ENCODE measurements at places on chromosomes 16 and 17.

GRCh38 chr17:50028736-50029120 lies 27.2 kb upstream of the ITGA3 start:
- no peak overlapping the region for H3K4me3 ChIP-seq
- H3K36me3 ChIP-seq: no peaks in the 10 kb centered on the region
- no peak for ATAC-seq
- no peaks in the 10 kb centered on the region for H3K27me3 ChIP-seq
- no peak overlapping the region for H3K27ac ChIP-seq

GRCh38 chr17:47726796-47727703 lies 6.0 kb upstream of the TBX21 start:
- no peak overlapping the region for H3K4me3 ChIP-seq
- peaks cover 92% of the 10 kb centered on the region for H3K27me3 ChIP-seq
- no peak for ATAC-seq
- H3K36me3 ChIP-seq: no peaks in the 10 kb centered on the region
- no peaks in the 10 kb centered on the region for H3K4me1 ChIP-seq

DNA sequence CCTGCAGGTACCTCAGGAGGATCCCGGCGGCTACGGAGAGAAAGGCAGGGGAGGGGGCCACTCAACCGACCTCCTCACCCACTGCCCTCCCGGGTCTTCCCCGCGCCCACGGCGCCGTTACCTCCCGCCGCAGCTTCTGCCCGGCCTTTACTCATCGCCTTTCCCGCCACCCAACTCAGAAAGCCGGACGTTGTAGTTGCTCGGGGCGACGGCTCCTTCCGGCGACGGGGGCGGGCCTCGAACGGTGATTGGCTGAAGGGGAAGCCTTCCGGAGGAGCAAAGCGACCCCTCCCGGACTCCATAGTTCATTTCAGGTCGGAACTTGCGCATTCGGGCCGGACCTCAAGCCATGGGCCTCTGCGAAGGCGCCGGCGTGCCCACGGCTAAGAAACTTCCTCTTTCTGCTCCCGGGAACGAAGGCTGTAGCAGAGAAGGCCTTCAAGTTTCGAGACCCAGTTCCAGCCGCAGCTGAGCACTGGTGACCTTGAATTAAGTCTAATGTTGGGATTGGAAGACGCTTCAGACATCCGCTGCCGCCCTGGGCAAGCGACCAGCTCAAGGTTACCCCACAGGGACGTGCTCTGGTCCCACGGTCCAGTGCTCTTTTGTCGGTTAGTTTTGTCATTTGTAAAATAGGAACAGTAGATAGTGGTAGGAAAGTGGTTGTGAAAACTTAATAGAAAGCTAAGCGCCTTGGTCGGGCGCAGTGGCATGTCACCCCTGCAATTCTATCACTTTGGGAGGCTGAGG lies at the start of gene PSMC3IP:
PSMC3IP (minus strand) TSS at position 198 of the 750 bp plus-strand sequence; CDS start at position 155, 43 bp downstream.
- peak within 1 kb of the TSS; percentile 86 for H3K27ac ChIP-seq
- peak within 1 kb of the TSS; percentile 35 for H3K4me3 ChIP-seq
- H3K27me3 ChIP-seq: no peaks in the 10 kb centered on the region
- peaks cover 29% of the 10 kb centered on the region for H3K4me1 ChIP-seq
- no peaks in the 10 kb centered on the region for H3K36me3 ChIP-seq

DNA sequence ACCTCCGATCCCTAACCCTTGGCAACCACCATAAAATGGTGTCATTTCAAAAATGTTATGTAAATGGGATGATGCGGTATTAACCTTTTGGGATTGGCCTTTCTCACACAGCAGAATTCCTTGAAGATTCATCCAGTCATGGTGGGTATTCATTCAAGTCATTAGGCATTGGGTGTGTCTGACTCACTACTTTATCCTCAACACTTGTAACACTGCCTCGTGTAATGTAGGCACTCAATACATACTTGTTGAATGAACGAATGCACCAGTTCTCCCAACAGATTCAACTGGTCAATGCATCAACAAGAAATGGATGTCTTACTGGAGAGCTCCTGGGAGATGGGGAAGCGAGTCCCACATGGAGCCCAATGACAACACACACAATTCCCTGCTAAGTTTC lies 21.8 kb upstream of the GAN start:
- no peak overlapping the region for H3K4me3 ChIP-seq
- H3K27ac ChIP-seq: no peak overlapping the region
- H3K36me3 ChIP-seq: no peaks in the 10 kb centered on the region
- no peak for ATAC-seq
- no peaks in the 10 kb centered on the region for H3K4me1 ChIP-seq

- H3K36me3 ChIP-seq: peaks cover 9% of the 10 kb centered on the region
- ATAC-seq: no peak
- H3K4me1 ChIP-seq: peaks cover 14% of the 10 kb centered on the region
- no peaks in the 10 kb centered on the region for H3K27me3 ChIP-seq
These were observed 11.2 kb upstream of the MTSS2 start for GRCh38 chr16:70696952-70697593.

DNA sequence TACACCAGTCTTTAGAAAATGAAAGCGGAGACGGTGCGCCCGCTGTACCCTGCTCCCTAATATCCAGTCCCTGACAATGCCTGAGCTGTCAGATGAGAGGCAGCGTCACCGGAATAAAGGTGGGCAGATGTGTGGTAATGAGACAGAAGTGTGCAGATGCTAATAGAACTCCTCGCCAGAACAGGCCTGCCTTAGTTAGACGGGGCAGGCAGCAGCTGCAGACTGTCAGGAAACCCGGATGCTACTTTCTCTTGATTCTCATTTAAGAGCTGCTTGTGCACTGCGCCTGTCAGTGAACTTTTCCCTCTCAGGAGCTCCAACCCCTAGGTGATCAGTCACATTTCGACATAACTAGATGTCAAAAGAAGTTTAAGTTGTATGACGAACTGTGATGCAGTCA lies 221.8 kb upstream of the IRX3 start:
- no peak for ATAC-seq
- no peaks in the 10 kb centered on the region for H3K4me1 ChIP-seq
- H3K27ac ChIP-seq: no peak overlapping the region
- no peak overlapping the region for H3K4me3 ChIP-seq
- peaks cover 55% of the 10 kb centered on the region for H3K27me3 ChIP-seq

GRCh38 chr16:82331974-82332750 lies 162.1 kb upstream of the MPHOSPH6 start:
- H3K27ac ChIP-seq: no peak overlapping the region
- H3K27me3 ChIP-seq: peaks cover 9% of the 10 kb centered on the region
- no peak for ATAC-seq
- H3K4me3 ChIP-seq: no peak overlapping the region
- H3K4me1 ChIP-seq: no peaks in the 10 kb centered on the region
- H3K36me3 ChIP-seq: no peaks in the 10 kb centered on the region

DNA sequence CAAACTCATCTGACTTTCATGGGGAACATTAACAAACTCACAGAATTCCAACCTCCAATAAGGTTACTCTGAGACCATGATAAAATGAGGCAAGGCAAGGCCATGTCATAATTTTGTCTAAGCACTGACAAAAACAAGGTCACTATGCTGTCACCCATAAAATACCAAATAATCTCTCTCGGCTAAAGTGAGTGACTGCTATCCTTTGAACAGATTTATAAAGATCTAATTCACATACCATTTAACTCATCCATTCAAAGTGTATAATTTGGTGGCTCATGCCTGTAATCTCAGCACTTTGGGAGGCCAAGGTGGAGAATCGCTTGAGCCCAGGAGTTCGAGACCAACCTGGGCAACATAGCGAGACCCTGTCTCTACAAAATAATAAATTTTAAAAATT lies 20.6 kb upstream of the CA4 start:
- no peak overlapping the region for H3K4me3 ChIP-seq
- no peak for ATAC-seq
- H3K4me1 ChIP-seq: peaks cover 2% of the 10 kb centered on the region
- peaks cover 6% of the 10 kb centered on the region for H3K36me3 ChIP-seq
- peaks cover 5% of the 10 kb centered on the region for H3K27me3 ChIP-seq
- H3K27ac ChIP-seq: no peak overlapping the region

GRCh38 chr17:12040478-12040877 lies 19.8 kb downstream of the MAP2K4 start:
- H3K4me1 ChIP-seq: peaks cover 57% of the 10 kb centered on the region
- no peaks in the 10 kb centered on the region for H3K36me3 ChIP-seq
- H3K27me3 ChIP-seq: no peaks in the 10 kb centered on the region
- no peak overlapping the region for H3K27ac ChIP-seq
- ATAC-seq: no peak

GRCh38 chr17:47119746-47120520 lies 69.2 kb downstream of the CDC27 start:
- no peak overlapping the region for H3K27ac ChIP-seq
- no peak for ATAC-seq
- no peaks in the 10 kb centered on the region for H3K27me3 ChIP-seq
- H3K36me3 ChIP-seq: peaks cover 73% of the 10 kb centered on the region

DNA sequence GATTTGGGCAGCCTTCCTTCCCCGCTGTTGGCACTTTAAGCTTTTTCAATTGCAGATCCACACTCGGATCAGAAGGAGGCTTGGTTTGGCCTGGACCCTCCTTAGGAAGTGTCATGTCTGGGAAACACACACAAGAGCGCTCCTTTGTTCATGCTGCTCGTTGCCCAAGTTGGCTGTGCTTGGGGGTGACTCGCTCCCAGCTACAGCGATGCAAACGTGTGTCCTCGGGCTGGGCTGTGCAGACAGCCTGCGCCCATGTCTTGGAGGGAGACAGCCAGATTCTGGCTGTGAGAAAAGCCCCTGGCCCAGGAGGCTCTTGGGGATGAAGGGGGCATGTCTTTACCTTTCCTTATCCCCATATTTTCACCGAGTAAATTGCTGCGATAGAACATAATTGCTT lies 665.6 kb upstream of the EEF2KMT start:
- no peaks in the 10 kb centered on the region for H3K27me3 ChIP-seq
- H3K4me3 ChIP-seq: no peak overlapping the region
- ATAC-seq: no peak
- no peaks in the 10 kb centered on the region for H3K36me3 ChIP-seq
- H3K27ac ChIP-seq: no peak overlapping the region
- H3K4me1 ChIP-seq: no peaks in the 10 kb centered on the region

- no peaks in the 10 kb centered on the region for H3K36me3 ChIP-seq
- H3K27me3 ChIP-seq: no peaks in the 10 kb centered on the region
These were observed 168.4 kb downstream of the RAB11FIP4 start for GRCh38 chr17:31559584-31560501.

DNA sequence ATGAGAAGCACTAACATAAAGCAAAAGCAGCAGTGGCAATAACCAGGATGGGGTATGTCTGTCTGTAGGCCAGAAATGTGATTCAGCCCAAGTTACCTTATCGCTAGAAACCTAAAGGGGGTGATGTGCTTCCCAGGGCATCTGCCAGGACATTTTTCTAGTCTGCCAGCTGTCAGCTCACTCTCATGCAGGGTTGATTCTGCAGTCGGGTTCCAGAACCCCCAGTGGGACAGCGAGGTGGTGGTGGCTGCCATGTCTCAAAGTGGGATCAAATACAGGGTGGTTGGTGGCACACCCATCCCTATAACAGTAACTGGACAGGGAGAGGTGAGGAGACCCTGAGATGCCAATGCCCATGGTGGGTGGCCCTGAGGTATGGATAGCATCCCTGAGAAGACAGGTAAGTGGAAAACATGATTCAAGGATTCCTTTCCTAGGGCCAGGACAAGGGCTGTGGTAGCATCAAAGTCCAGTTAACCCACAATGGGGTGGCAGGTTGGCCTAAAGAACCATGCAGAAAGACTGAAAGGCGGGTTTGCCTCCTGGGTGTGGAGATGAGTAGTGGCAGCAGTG lies 84.3 kb downstream of the TNFRSF13B start:
- no peaks in the 10 kb centered on the region for H3K27me3 ChIP-seq
- no peak overlapping the region for H3K4me3 ChIP-seq
- H3K4me1 ChIP-seq: no peaks in the 10 kb centered on the region
- no peak overlapping the region for H3K27ac ChIP-seq

GRCh38 chr17:82127315-82127595 lies 29.2 kb upstream of the FASN start:
- no peak overlapping the region for H3K27ac ChIP-seq
- no peaks in the 10 kb centered on the region for H3K36me3 ChIP-seq
- H3K27me3 ChIP-seq: no peaks in the 10 kb centered on the region
- no peak for ATAC-seq

- H3K4me1 ChIP-seq: no peaks in the 10 kb centered on the region
- ATAC-seq: peak; percentile 73
- H3K27me3 ChIP-seq: no peaks in the 10 kb centered on the region
- no peak overlapping the region for H3K4me3 ChIP-seq
These were observed 163.4 kb upstream of the CIBAR2 start for GRCh38 chr16:85275533-85276249.

DNA sequence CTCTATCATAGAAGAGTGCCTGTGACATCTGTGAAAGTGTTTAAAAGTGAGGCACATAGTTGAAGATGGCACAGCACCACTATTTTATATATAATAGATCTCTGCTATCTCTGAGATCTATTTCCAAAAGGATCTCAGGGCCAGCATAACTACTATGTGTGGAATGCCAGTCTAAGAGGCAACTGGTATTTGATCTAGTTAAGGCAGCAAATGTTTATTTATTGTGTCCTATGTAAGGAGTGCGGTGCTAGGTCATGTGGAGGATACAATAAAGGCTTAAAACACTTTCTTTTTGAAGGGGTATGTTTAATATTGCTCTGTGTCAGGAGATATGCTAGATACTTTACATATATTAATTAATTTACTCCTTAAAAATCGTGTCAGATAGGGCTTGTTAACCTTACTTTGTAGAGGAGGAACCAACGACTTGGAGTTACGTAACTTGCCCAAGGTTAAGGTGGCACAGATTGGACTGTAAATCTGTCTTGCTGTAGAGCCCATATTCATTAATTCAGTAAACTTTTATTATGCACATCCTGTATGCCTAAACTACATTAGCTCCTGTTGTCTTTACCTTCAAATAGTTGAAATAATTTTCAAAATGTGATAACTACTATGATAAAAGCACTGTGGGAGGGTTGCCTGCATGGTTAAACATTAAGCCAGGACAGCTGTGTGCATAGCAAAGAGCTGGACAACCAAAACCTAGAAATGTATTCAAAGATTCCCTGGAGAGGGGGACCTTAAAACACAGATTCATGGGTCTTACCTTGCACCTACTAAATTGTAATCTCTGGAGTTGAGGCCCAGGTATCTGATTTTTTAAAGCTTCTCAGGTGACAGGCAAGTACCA lies 83.3 kb downstream of the NLK start:
- H3K27ac ChIP-seq: no peak overlapping the region
- no peak for ATAC-seq
- no peaks in the 10 kb centered on the region for H3K27me3 ChIP-seq
- no peaks in the 10 kb centered on the region for H3K4me1 ChIP-seq
- no peak overlapping the region for H3K4me3 ChIP-seq
- H3K36me3 ChIP-seq: no peaks in the 10 kb centered on the region

- no peaks in the 10 kb centered on the region for H3K4me1 ChIP-seq
- no peak overlapping the region for H3K27ac ChIP-seq
- ATAC-seq: no peak
- H3K4me3 ChIP-seq: no peak overlapping the region
These were observed 8.4 kb downstream of the CHST6 start for GRCh38 chr16:75486676-75487313.

DNA sequence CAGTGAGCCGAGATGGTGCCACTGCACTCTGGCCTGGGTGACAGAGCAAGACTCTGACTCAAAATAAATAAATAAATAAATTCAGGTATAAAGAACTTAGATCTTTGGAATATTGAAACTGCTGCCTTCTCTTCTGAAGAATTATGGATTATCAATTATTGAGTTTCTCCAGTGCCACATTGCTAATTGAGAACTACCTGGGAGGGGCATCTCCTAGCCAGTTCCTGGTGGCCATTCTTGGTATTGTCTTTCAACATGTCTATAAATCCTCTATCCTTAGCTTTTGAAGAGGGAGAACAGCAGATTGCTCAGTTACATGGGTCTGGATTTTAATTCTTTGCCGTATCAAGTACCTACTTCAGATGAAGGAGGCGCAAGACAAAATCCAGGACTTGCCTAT lies 29.2 kb downstream of the CALCOCO2 start:
- H3K4me1 ChIP-seq: no peaks in the 10 kb centered on the region
- H3K27ac ChIP-seq: no peak overlapping the region
- no peak overlapping the region for H3K4me3 ChIP-seq
- peaks cover 100% of the 10 kb centered on the region for H3K36me3 ChIP-seq
